ENCODE measurements at places on chromosomes 3 and 15.

DNA sequence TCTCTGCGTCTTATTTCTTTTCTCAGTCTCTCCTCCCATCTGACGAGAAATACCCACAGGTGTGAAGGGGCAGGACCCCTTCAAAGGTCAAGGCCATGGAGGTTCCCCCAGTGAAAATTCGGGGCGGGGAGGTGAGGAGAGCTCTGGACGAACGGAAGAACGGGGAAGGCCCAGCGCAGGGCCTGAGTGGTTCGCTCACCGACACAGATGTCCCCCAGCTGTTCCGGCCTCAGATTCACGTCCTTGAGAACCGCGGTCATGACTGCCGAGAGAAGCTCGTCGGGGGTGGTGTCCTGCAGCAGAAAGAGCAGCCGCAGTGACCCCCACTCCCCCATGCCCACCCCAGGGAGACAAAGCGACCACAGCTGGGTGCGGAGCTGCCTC lies 542 bp downstream of the ACAA1 start:
- no peak for DNase-seq

- DNase-seq, result no peak
Observed at GRCh38 chr15:95590533-95591044, 739.9 kb upstream of the NR2F2 start.

DNA sequence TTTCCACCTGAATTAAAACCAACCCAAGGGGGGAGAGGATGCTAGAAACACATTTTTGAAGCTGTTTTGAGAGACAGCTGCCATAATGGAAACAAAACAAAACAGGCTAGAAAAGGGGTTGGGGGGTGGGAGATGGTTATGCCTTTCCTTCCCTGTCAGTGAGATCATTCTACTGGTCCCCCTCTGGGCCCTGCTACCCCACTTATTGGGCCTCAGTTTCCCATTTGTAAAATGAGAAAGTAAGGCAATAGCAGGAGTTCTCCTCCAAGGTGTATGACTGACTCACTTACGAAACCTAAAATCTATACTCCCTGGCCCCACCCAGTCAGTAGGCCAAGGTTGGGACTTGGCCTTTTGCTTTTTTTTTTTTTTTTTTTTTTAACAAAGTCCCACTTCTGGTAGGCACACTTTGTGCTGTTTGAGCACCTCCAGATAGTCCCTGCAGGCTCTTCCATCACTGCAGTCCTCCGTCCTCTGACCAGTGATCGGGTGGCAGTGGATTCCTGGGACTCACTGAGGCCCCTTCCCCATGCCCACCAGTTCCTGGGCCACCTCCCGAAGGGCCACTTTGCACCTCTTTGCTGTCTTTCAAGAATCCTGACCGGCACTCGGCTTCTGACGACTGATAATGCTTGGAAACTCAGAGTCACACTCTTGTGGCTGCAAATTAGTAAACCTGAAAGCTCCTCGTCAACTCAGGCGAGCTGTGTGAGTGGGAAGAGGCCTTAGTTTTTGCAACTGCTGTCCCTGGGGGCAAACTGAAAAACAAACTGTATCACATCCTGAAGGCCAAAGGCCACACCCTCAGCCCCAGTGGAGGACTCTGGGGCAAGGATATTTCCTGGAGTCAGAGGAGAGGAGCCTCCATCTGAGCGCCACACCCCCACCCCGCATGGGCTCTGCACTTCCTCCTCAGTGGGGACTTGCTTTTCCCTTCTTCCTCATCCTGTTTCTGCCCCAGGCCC lies 6.7 kb upstream of the PSTPIP1 start:
- DNase-seq, result no peak

GRCh38 chr3:113354307-113354706 lies 87.0 kb downstream of the CFAP44 start:
- no peak for DNase-seq

- DNase-seq, result peak; percentile 33
Observed at GRCh38 chr3:38397320-38397719, 50.7 kb downstream of the XYLB start.

DNA sequence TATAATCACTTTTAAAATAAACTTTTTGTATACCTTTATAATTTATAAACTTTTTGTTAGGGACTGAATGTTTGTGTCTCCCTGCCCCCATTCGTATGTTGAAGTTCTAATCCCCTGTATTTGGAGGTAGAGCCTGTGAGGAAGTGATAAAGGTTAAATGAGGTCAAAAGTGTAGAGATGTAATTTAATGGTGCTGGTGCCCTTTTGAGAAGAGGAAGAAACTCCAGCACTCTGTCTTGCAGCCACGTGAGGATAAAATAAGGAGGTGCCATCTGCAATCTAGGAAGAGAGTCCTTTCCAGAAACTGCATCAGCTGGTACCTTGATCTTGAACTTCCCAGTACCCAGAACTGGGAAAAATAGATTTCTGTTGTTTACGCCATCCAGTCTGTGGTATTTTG lies 106.1 kb upstream of the RGMA start:
- DNase-seq, result no peak

GRCh38 chr3:52367891-52368880 lies 52.1 kb downstream of the DNAH1 start:
- no peak for DNase-seq

DNA sequence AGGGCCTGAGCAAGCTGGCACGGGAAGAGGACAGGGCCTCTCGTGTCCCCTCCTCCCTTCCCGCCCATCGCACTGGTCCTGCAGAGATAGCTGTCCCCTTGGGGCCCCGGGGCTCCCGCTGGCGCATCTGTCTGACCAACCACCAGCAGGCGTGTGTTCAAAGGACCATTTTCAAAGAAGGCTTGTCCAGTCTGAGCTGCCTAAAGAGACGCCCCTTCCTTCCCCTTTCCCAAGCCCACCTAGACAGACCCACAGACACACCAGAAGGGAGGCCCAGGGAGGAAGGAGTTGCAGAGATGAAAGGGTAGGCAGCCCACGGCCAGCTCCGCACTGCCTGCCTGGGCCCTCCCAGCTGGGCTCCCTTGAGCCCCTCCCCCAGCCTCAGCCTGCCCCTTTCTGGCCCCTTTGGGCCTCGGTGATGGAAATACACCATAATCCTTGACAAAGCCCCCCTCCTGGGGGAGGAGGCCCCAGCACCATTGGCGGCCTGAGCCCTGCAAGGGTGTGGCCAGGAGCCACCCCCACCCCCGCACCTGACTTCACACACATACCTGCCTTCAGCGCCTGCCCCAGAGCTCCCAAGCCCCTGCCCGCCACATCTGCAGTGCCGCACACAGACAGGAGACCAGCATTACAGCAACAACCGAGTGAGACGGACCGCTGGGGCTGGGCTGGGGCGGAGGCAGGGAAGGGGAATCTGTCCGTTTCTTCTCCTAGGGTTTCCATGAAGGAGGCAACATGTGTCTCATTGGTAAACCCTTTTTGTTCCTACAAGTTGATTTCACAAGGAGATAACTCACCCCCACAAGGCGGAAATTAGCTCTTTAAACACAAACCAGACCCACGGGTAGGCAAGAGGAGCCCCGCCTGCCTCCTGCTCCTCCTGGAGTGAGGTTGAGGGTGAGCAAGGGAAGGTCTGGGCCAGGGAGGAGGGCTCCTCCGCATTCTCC lies at the start of gene STRA6:
Gene STRA6, minus strand, starts transcription at position 336 of the 950 bp plus-strand sequence. CDS start 520 bp downstream, outside the sequence.
- DNase-seq, result no peak

- DNase-seq, result no peak
Observed at GRCh38 chr3:23085261-23085660, 117.9 kb upstream of the UBE2E2 start.

DNA sequence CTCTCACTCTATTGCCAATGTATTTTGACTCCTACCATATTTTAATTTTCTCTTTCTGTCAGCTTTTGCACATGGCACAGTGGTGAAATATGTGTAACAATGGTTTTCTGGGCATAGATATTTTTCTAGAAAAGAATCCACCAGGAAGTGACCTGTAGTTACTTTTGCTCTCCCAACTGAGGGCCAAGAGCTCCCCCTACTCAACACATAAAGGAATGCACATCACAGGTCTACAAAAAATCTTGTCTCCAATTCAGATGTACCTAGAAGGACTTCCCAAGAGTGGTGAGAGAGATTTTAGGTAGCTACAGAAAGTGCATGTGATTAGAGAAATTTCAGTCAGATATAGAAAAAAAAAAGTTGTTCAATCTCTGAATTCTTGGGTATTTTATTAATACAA lies 15.6 kb downstream of the CPA3 start:
- peak; percentile 29 for DNase-seq

DNA sequence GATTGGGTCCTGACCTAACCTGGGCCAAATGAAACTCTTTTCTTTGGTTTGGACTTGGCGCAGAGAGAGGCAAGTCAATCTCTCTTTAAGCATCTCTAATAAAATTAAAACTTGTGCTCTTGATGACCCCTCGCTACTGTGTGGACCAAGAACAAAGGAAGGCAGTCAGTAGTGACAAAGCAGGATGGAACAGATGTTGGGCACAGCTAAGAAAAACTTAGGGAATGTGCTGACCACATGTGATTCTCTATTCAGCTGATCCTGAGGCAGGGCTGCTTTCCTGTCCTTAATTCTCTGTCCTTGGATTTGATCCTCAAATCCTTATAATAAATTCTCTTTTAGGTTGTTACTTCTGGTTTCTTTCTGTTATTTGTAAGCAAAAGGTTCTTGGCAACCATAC lies 259.9 kb downstream of the ZIC1 start:
- DNase-seq, result no peak

- no peak for DNase-seq
Observed at GRCh38 chr3:45778761-45779201, 17.6 kb downstream of the SLC6A20 start.

GRCh38 chr3:24829011-24829581 lies 334.4 kb upstream of the THRB start:
- DNase-seq, result peak; percentile 4

- DNase-seq, result no peak
Observed at GRCh38 chr15:43948691-43949325, 122.0 kb downstream of the WDR76 start.

- peak; percentile 45 for DNase-seq
Observed at GRCh38 chr3:160052385-160053047, 63.9 kb downstream of the IL12A start.

GRCh38 chr3:107384907-107385306 lies 7.7 kb downstream of the CCDC54 start:
- DNase-seq, result no peak

GRCh38 chr15:89091627-89092220 lies 3.5 kb downstream of the ABHD2 start:
- DNase-seq, result no peak

DNA sequence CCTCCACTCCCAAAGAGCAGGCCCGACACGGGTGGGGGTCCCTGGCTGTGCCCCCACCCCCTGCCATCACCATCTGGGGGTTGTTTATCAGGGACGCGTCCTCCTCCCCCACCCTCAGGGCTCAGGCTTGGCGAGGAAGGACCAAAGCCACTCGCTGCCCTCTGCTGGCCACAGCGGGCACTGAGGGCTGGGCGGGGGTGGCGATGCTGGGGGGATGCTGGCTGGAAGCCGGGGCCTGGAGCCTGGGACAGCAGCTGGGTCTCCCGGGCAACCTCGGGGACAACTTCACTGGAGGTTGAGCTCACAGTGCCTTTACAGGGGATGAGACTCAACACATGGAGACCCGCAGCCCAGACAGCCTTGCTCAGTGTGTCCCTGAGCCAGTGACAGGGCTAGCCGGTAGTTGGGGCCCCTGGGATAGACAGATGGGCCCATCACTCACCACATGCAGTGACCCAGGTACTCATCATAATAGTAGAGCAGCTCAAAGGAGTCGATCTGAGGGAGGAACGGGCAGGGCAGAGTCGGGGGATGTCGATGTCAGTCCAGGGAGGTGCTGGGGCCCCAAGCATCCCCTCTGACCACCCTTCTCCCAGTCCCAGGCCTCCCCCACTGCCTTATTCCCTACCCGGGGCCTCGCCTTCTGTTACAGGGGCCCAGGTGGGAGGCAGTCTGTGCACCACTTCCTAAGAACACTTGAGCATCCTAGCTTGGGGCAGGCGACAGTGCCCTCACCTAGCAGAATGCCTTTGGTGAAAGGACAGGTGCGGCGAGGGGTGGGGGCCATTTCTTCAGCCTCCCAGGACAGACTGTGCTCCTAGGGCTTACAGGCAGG lies 5.9 kb upstream of the CALML4 start:
- DNase-seq, result peak; percentile 37

GRCh38 chr3:1783995-1784394 lies 314.7 kb upstream of the CNTN4 start:
- DNase-seq, result no peak

GRCh38 chr15:25246641-25247406 lies 192.0 kb downstream of the UBE3A start:
- no peak for DNase-seq

DNA sequence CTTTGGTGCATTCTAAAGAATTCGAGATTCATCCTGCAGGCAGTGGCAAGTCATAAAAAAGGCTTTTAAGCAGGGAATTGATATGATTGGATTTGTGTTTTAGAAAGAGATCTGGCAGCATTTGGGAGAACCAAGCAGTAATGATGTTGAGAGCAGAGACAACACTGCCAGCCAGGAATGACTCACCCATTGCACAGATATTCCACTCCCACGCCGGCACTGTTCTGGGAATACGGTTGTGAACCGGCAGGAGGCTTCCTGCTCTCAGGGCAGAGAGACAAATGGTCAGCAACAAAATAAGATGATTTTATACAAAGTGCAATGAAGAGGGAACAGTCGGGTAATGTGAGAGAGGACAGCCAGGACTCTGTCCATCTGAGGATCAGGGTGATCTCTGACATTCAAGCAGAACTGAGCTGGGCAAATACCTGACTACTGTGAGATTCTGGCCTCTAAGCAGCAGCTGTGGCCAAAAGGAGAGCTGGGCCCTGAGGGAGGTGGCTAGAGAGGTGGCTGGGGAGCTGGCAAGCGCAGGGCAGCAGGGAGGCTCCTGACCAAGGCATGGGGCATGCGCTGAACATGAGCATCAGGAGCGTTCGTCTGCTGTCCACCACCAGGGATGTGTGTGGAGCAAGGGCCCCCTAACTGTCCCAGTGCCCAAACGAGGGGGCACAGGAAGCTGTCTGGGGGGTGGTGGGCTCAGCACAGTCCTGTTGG lies 56.1 kb upstream of the PLXNA1 start:
- DNase-seq, result peak; percentile 50

DNA sequence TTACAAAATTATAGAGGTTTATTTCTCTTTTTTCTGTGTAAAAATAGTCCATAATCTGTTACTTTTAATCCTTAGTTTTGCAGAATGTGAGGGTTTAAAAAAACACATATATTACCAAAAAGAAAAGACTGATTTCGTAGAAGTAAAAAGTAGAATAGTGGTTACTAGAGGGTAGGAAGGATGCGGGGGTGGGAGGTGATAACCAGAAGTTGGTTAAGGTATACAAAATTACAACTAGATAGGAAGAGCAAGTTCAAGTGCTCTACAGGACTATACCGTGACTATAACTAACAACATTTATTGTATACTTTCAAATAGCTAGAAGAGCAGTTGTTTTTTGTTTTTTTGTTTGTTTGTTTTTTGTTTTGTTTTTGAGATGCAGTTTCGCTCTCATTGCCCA lies 16.1 kb downstream of the CASR start:
- no peak for DNase-seq

GRCh38 chr15:66496951-66497501 lies 536 bp downstream of the SNAPC5 start:
- no peak for DNase-seq

DNA sequence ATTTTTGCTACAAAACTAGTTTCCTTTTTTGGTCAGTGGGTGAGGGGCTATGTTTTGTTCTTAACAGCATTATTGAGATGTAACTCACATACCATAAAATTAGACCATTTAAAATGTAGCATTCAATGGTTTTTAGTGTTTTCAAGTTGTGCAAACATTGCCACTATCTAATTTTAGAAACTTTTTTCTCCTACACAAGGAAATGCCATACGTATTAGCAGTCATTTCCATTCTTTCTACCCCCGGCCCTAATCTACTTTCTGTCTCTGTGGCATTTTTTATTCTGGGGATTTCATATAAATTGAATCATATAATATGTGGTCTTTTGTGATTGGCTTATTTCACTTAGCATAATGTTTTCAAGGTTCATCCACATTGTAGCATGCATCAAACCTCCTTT lies 55.0 kb upstream of the TIPARP start:
- DNase-seq, result no peak

Data from ACHN (cell line).